ENCODE measurements at places on chromosomes 16 and 17. TPM values are rescaled to one million over a fixed set of nuclear protein-coding genes. Genes with fewer than 3 reads are reported as not detected.

The CMIP gene
- total RNA-seq: 24.4 TPM

The GABARAP gene
- total RNA-seq: 165 TPM

GRCh38 chr17:66549731-66550207, 247.4 kb downstream of the PRKCA start:
- H3K27me3 ChIP-seq: no peaks in the 10 kb centered on the region
- no peaks in the 10 kb centered on the region for H3K36me3 ChIP-seq
- H3K4me3 ChIP-seq: no peak overlapping the region
- no peak overlapping the region for H3K27ac ChIP-seq
- peaks cover 31% of the 10 kb centered on the region for H3K4me1 ChIP-seq

DNA sequence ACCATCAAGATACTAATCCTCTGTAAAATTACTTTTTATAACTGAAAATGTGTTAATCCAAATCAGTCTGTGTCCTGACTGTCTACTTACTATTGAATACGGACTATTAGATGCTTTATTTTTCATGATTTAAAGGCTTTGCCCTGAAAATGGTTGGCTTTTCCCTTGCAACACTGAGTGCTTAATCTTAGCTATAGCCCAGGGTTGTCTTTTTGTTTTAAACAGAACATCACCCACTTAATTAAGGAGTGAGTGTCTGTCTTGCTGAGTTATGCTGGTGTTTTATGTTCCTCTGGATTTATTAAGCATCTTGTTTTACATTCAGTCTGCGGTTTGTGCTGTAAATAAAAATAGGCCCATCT, 11.0 kb downstream of the FTO start:
- H3K4me3 ChIP-seq: no peak overlapping the region
- no peaks in the 10 kb centered on the region for H3K36me3 ChIP-seq
- no peak overlapping the region for H3K27ac ChIP-seq
- no peaks in the 10 kb centered on the region for H3K4me1 ChIP-seq
- no peaks in the 10 kb centered on the region for H3K27me3 ChIP-seq

All from CD8-positive, alpha-beta memory T cell (primary cell).